ENCODE measurements at places on chromosomes 13 and 19. TPM values are rescaled to one million over a fixed set of nuclear protein-coding genes. Genes with fewer than 3 reads are reported as not detected.

RNF225 gene
- not detected for total RNA-seq

- no peak for DNase-seq
Measured at GRCh38 chr19:7393459-7393858, 44.7 kb downstream of the ARHGEF18 start.

GRCh38 chr19:16355293-16356043, 30.8 kb downstream of the KLF2 start:
- no peak for DNase-seq

SERPINE3 gene
- not detected for total RNA-seq

- no peak for DNase-seq
Measured at GRCh38 chr19:3979289-3979673, 6.0 kb downstream of the EEF2 start.

LILRA1 gene
- total RNA-seq: not detected

Measured in fibroblast of the aortic adventitia (primary cell).